Stimulated activated CD8-positive, alpha-beta memory T cell treated with anti-CD3 and anti-CD28 coated beads, Interleukin-4, amount 100 ng/mL, for 4 hours (primary cell): ENCODE measurements at places on chromosomes 1 and 21.

DNA sequence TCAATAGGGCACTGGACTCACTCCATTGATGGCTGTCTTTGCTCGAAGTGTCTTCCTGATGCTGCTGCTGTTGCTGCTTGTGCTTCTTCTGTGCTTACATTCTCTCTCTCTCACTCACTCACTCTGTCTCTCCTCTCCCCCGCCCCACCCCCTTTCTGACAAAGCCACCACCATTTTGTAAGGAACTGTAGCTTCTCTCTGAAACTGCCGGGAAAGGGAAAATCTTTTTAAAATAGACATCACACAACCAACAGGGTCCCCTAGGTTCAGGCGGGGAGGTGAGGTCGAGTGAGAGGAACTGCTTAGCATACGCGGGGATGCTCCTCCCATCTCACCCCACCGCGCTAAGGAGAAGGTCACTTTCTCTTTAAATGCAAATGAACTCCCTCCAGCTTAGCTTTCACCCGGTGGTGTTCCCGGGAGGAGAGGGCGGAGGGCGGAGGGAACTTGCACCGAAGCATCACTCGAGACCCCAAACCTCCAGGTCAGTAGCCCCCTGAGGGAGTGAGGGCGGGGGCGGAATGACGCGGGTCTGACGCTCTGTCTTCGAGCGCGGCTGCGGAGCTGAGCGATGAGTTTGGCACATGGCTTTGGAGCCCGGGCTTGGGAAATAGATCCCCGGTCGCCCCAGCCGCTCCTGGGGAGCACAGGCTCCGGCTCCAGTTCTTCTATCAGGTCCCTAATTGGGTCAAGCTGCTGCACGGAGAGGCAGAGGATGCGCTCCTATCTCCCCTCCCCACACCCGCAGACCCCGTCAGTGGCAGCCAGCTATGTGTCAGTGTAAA is at the start of gene CCDC28B:
CCDC28B (plus strand) TSS at position 370 of the 785 bp plus-strand sequence. CDS start 1,341 bp downstream, outside the sequence.
- DNase-seq: no peak

DNA sequence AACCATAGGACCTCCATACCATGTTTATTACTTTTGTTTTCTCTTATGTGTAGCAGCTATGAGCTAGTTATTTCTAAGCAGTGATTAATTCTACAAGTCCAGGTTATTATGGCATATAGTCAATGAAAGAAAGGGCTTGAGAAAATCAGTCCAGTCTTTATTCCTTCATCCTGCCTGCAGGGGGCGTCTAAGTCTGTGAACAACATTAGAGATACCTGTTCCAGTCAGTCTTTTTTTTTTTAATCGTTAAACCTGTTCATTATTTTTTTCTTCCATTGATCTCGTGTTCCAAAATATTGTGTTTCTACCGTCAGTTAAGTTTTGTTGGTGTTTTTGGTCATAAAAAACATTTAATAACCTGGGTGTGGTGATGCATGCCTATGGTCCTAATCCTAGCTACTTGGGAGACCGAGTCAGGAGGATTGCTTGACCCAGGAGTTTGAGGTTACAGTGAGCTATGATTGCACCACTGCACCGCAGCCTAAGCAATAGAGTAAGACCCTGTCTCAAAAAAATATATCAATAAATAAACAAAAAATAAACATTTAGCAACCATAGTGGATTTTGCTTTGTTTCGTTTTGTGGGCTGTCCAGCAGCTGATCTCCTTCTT is 29.4 kb upstream of the CD2 start:
- DNase-seq: peak; percentile 77

- no peak for DNase-seq
Measured at GRCh38 chr1:54850737-54851136, 36.3 kb downstream of the DHCR24 start.

DNA sequence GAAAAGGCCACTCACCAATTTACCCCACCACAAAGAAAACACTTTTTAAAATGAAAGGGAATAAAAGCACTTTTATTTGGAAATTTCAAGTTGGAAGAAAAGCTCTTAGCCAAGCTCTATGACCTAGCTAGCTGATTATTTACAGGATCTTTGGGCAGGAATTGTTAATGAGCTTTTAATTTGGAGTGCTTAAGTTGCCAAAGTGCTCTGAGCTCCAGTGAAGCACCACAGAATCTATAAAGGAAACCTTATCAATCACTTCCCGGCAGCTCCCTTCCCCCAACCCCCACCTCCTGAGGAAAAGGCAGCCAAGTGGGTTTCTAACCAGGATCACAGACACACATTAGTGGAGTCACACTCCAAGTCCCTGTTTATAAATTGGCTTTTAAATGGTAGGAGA is 1.5 kb downstream of the ERI3 start:
- DNase-seq: no peak

DNA sequence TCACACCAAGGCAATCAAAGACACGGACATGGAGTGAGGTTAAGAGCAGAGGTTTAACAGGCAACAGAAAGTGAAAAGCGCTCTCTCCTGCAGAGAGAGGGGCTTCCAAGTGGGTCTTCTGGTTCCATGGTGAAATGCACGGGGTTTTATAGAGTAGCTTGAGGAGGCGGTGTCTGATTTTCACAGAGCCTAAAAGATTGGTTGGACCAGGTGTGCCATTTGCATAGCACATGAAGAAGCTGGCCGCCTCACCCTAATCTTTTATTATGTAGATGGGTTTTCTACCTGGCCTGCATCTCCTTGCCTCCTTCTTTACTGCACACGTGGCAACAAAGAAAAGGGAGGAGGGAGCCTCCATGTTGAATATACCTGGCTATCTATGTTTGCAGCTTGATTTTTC is 197.3 kb downstream of the RYR2 start:
- DNase-seq: no peak

- DNase-seq: no peak
Measured at GRCh38 chr1:62180639-62181038, 14.0 kb upstream of the L1TD1 start.

DNA sequence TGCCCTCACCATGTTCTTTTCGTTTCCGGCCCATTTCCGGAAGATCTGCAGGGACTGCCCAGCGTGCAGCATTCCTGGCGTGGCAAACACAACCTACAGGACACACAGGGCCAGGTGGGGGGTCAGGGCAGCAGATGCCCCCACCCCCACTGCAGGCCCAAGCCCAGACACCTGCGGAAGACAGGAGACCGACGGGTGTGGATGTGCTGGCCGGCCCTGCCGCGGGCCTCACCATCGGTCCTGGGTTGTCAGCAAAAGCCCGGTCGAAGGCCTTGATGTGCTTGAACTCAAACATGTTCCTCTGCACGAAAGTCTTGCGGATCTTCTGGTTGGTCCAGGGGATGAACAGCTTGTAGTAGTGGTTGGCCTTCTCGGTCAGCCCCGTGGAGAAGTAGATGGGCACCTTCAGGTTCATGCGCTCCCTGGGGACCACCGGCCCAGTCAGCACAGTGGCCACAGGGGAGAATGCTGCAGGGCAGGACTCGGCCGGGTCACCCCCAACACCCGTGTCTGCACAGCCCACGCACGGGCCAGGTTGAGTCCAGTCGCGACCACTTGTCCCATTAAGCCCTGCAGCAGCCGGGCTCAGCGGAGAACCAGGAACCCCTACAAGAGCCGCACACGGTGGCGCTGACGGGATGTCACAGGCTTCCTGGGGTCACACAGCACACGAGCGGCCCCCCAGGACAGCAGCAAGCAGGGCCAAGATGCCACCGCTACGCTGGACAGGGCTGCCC is 5.3 kb downstream of the PUSL1 start:
- DNase-seq: no peak

- DNase-seq: no peak
Measured at GRCh38 chr1:192343344-192343743, 26.6 kb downstream of the RGS21 start.

GRCh38 chr1:66925558-66925910 is 744 bp downstream of the MIER1 start:
- DNase-seq: no peak

DNA sequence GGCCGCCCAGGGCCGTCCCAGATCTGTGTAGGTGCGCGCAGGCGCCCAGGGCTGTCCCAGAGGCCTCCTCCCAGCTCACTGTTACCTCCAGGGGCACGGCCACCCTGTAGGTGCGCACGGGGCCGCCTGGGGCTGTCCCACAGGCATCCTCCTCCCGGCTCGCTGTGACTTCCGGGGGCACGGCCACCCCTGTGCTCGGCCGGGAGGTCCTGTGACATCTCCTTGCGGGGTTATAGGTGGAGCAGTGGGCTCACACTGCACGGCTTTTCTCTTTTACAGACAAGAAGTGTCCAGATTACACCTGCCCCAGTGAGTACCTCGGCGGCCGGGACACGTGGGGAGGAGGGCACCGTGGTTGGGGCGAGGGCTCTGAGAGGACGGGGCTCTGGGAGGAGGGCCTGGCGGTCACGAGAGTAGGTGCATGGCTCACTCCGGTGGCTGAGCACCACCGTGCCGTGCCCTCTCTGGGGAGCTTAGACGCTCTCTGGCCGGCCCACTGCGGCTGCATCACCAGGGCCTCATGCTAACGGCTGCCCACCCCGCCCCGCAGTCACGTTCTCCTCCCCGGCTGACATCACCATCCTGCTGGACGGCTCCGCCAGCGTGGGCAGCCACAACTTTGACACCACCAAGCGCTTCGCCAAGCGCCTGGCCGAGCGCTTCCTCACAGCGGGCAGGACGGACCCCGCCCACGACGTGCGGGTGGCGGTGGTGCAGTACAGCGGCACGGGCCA is 21.4 kb downstream of the COL6A1 start:
- DNase-seq: no peak

DNA sequence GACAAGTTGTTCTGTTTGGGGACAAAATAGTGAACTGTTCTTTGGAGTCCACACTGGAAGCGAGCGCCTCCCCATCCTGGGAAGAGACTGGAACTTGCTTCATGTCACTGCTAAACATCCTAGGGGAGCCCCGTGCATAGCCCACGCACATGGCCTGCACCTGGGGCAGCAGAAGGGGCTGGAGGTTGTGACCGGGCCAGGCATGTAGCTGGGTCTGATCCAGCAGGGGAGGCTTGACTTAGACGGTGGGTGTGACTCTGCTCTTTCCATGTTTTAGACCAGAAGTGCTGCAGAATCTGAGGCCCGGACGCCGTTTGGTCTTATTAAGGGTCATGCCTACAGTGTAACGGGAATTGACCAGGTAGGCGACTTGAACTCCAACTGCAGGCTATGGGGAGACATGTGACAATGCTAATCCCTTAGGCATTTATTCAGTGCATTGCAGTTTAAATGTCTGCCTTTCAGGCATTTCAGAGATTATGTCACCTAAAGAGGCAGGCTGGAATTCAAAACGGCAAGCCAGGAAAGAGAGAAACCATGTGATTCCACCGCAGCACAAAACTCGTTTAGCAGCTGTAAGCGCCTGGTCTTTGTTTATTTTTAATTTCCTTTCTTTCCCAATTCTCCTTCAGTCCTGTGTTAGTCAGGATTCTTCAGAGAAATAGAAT is 21.8 kb downstream of the CAPN9 start:
- DNase-seq: no peak

DNA sequence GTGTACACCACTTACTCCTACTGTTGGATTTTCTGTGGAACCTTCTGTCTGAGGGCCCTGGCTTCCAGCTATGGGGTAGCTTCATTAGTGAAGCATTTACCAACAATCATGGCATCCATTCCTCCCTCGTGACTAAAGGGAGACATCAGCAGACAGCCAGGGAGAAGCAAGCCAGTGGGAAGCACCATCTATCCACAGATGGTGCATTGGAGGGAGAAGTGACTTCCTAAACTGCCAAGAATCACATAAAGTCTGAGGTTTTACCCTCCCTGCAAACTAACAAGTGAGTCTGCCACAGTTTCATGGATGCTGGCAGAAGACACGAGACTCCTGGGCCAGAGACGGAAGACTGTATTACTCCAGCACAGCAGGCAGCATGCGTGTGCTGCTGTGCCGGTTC is 31.4 kb downstream of the UMODL1 start:
- no peak for DNase-seq

- no peak for DNase-seq
Measured at GRCh38 chr1:76082062-76082461, 7.5 kb downstream of the ST6GALNAC3 start.

DNA sequence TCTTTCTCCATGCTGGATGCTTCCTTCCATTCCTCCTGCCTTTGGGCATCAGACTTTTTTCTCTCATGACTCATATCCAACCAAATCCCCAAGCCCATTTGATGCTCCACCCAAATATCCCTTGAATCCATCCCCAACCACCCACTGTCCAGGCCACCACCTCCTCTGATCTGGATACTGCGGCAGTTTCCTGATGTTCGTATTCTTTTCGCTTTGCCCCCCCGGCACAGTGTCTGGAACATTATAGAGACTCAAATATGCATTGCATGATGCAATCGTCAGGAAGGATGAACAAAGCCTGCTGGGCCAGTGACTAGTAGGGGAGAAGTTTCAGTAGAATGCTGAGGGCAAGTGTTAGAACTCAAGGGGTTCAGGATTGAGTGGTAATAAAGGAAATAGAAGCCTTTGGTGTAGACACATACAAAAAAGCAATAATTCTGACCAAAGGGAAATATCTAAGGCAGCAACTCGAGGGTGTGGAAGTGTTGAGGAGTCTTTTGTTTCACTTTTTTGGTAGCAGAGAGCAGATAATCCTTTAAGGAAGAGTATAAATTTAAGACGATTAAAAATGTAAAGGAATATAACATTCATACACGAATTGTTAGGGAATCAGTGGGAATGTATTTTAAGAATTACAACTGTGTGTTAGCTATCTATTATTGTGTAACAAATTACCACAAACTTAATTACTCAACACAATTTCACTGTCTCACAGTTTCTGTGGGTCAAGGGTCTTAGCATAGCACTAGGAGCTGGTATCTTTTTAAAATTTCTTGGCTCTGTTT is 7.5 kb downstream of the S100A11 start:
- DNase-seq: no peak

DNA sequence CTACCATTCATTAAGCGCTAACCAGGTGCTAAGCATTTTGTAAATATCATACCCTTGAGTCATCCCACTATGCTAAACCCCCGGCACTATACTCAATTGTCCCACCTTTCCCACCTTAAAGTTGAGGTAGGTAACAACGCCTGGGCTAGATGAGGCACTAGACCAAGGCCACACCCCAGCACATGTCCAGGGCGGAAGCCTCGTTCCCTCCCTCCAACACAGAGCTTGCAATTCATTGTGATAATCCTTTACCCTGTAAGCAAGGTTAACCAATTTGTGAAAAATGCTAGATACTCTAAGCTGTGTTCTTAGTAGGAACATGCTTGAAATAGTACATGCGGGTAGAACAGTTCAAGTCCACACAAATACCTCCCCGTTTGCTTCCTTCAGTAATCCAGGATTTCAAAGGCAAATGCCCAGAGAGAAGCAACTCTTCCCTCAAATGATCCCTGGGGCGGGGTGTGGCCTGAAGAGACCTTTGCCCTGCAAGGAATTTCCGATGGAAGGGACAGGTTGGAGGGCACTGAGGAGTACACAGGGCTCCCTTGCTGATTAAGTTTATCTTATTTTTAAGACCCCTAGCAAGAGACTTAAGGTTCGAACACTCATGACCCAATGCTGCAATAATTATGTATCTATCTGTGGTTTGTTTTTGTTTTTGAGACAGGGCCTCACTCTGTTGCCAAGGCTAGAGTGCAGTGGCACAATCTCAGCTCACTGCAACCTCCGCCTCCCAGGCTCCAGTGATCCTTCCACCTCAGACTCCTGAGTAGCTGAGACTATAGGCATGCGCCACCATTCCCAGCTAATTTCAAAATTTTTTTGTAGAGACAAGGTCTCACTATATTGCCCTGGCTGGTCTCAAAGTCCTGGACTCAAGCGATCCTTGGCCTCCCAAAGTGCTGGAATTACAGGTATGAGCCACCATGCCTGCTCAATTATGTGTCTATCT is 2.6 kb downstream of the RSPH1 start:
- DNase-seq: no peak
